ENCODE measurements at places on chromosomes 5 and 9.
A peak's percentile ranks its signal among the peaks of the same experiment; 100 is the strongest.

- no peak for DNase-seq
These were observed 25.7 kb upstream of the OBP2B start for GRCh38 chr9:133234577-133235322.

- DNase-seq: no peak
These were observed 43.6 kb upstream of the DHFR start for GRCh38 chr5:80698369-80698768.

- no peak for DNase-seq
These were observed 56.8 kb upstream of the XPA start for GRCh38 chr9:97753975-97754374.

DNA sequence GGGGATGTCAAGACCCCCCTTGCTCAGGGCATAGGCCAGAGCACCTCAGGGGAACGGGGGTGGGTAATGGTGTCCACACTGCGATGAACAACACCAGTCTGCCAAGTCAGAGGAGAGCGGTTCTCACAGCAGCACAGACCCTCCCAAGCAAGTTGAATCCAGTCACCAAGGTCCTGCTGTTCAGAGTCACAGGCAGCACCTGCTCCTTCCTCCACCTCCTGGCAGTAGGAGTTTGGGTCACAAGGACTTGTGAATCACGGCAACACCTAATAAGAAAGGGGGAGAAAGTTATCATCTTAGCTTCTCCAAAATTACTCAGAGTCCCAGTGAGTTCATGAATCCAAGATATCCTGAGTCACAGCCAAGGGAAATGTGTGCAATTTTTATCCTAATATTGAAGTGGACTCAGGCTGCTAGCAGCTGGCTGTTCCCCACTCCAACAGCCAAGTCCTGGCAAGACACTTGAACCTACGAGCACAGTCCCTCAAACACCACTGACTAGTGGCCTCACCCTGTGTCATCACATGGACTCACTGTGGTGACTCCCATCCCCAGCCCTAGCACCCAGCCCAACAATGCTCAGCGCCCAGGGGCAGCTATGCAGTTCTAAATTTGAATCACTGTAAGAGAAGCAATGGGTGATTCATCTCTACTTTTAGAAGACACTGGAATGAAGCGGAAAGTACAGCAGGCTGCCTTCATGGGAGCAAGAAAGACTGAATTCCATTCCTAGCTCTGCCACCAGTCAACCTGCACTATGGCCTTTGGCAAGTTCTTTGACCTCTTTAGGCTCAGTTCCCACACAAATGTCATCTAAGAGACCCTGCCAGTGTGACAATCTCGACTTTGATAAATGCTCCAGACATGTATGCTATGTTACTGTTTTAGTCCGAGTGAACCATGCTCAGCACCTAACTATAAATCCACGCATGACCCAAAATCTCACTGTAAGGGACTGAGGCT, 113.7 kb downstream of the KLHL3 start:
- DNase-seq: peak; percentile 25

DNA sequence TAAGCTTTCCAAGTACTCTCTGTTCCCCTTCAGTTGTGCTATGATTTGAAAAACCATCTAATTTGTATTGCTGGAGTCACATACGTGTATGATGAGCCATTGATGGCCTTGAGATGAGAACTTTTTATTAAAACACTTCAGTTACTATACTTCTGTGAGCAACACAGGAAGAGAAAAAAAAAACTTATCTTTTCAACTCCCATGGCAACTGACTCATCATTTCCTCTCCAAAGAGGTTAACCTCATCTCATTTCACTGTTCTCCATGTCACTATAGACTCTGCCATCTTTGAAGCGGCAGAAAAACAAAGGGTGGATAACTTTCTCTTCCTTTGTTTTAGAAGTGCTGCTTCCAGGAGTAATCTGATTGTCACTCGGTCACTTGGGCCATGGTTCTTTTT, 104.3 kb upstream of the PCSK1 start:
- DNase-seq: peak; percentile 93

- no peak for DNase-seq
These were observed 8.2 kb downstream of the UNC5A start for GRCh38 chr5:176818391-176819098.

DNA sequence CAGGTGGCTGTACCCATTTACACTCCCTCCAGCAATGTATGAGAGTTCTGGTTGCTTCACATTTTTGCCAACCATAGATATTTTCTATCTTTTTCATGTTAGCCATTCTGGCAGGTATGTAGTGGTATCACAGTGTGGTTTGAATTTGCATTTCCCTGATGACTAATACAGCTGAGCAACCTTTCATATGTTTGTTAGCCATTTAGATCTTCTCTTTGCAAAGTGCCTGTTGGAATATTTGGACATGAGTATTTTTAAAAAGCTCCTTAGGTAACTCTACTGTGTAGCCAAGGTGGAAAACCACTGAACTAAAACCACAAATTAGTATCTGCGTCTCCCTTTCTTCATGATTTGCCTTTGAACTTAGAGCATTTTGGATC, 31.9 kb downstream of the IRF1 start:
- peak; percentile 76 for DNase-seq

Data from amniotic epithelial cell (primary cell).